ENCODE measurements at places on chromosomes 4 and X.
A peak's percentile ranks its signal among the peaks of the same experiment; 100 is the strongest.

DNA sequence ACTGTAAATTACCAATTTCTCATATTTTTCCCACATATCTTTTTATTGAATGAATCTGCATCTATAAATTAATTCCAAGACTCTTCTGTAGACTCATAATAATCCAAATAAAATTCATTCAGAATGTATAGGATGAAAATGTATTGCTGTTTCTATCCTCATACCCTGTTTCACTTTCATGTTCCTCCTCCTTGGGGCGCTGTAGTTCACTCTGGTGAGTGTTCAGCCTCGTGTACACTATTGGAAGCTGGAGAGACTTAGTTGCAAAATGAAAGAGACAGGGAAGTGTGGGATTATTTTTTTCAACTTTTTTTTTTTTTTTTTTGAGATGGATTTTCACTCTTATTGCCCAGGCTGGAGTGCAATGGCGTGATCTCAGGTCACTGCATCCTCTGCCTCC, 296.1 kb downstream of the TLL1 start:
- no peak for DNase-seq

DNA sequence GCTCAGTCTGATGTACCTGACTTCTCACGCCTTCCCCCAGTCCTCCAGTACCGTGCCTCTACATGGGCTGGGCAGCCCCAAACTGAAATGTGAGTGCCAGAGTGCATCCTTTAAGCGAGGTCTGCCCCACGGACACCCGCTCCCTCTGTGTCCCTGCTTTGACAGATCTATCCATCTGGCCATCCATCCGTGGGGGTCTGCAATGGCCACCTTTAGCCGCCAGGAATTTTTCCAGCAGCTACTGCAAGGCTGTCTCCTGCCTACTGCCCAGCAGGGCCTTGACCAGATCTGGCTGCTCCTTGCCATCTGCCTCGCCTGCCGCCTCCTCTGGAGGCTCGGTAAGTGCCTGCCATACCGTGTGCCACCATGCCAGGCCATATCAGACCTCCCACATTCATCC, 827 bp downstream of the PORCN start:
- DNase-seq, result no peak

- DNase-seq, result no peak
These were observed 61.0 kb downstream of the HPRT1 start for GRCh38 chrX:134520860-134521390.

DNA sequence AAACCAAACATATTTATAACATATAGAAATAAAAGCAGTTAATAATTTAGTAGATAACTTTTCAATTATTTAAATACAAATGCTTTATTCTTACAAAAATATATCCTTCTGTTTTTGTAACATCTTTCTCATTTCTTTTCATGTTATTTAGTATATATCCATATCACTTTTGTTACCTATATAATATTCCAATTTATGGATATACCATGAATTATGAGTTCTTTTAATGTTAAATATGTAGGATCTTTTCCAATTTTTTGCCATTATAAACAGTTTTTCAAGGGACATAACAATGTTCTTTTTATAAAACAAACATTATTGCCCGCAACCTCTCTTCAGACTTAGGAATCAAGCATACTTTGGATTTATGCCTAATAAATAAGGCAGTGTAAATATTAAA, 151.6 kb downstream of the PRDM5 start:
- DNase-seq, result no peak

- no peak for DNase-seq
These were observed 64.0 kb upstream of the VCX2 start for GRCh38 chrX:8235026-8235425.

GRCh38 chrX:123993904-123994635, 32.6 kb downstream of the STAG2 start:
- DNase-seq, result no peak

- DNase-seq, result peak; percentile 67
These were observed 450 bp downstream of the ACSL1 start for GRCh38 chr4:184825141-184825895.

DNA sequence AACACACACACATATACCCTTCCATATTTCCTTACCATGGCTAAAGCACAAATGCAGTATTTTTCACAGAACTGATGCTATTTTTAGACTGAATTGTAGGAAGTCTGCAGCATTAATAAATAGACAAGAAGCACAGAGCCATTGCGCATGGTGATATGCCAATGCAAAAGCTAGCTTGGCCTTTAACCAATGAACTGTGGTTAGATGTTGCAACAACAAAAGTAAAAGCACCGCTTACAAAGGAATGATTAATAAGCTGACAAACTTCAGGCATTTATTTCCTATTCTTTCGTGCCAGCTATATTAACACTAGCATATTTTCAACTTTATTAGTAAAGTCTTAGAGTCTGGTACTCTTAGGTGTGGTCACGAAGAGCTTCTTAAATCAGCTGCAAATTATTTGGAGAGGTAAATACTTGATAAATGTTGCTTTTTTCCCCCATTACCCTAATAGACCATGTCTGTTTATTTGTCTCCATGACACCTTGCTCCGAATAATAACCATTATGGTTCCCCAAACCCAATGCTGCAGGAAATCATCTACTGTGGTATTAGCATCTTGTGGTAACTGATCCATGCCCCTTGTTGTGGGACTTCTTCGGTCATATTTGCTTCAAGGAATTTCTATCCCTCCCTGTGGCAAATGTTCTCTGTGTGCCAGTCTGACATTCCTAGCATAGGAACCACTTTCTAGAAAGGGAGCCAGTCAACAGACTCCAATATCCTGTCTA, 306.1 kb upstream of the TAPT1 start:
- no peak for DNase-seq

DNA sequence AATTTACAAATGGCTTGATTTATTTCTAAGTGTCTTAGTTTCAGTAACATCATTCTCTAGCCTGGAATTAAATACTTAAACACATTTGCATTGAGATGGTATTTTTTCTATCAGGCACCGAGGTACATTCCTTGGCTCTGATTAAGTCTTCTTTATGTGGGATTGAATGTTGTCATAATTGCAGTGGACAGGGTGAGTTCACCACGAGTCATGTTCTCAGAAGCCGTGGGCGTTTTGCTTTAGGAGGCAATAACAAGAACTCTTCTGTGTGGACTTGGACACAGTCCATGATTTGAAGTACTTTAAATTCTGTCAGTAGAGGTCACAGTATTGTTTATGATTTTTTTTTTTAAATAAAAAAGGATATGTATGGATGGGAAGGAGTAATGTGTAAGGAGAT, 57.1 kb upstream of the EFHC2 start:
- DNase-seq, result no peak

Measured in germinal center (tissue), 1 donor.